ENCODE measurements at places on chromosomes 5 and 9.

DNA sequence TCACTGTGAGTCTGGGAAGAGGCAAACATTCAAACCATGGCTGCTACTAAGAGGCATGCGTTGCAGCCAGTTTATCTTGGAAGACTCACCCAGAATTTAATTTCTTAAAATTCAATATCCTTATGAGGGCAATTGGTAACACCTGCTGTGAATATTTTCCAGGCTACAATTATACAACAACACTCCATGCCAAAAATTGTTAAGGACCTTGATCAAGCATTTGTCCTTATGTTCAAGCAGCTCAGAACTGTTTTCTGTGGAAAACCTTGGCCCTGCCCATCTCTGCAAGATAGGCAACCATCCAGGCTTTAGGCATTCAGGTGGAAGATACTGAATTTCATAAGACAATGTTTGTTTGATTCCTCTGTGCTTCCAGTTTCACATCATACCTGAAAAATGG, 327.8 kb downstream of the FBXL7 start:
- DNase-seq = no peak

GRCh38 chr5:122902263-122902662, 56.9 kb downstream of the SNX24 start:
- no peak for DNase-seq

GRCh38 chr9:100112677-100113336, 13.8 kb downstream of the INVS start:
- DNase-seq = no peak

DNA sequence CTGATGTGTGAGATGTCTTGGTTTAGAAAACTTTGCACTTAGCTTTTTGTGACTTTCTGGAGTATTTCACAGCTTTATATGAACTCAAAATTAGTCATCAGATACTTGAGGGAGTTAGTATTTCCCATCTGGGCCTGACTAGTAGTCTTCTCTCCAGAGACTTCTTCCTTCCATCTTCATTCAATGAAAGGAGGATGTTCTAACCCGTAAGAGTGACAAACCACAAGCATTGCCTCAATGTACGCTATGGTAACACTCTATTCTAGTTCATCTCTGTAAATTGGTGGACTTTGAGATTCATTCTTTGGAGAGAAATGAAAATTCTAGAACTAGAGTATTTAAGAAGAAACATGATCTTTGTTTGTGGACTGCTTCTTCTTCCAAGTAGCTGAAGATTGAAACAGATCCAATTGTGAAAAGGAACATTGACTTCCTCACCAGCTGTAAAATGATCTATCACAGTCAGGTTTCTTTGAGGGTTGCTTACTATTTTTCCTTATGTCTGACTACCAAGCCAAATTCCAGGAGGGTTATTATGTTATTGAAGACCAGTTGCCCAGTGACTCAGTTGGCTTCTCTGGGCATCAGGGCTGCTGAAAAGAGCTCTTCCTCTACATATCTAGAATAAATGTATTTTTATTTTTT, 157.6 kb downstream of the SLC12A2 start:
- DNase-seq = no peak

GRCh38 chr9:25212361-25212760, 465.9 kb downstream of the TUSC1 start:
- DNase-seq = no peak

DNA sequence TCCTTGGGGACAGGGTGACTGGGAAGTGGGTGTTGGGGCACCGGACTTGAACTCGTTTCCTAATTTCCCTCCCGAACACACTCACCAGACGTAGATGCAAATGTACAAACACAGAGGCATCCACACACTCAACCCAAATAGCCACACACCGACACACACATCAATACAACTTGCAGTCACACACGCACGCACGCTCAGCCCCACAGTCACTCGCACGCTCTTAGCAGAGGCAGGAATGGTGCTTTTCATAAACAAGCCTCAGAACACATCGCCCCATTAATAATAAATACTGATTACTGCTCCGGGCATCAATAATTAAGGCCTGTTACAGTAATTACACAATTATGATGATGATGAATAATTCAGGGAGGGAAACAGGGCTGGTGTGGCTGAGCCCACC, 5.7 kb downstream of the BARHL1 start:
- DNase-seq = no peak

DNA sequence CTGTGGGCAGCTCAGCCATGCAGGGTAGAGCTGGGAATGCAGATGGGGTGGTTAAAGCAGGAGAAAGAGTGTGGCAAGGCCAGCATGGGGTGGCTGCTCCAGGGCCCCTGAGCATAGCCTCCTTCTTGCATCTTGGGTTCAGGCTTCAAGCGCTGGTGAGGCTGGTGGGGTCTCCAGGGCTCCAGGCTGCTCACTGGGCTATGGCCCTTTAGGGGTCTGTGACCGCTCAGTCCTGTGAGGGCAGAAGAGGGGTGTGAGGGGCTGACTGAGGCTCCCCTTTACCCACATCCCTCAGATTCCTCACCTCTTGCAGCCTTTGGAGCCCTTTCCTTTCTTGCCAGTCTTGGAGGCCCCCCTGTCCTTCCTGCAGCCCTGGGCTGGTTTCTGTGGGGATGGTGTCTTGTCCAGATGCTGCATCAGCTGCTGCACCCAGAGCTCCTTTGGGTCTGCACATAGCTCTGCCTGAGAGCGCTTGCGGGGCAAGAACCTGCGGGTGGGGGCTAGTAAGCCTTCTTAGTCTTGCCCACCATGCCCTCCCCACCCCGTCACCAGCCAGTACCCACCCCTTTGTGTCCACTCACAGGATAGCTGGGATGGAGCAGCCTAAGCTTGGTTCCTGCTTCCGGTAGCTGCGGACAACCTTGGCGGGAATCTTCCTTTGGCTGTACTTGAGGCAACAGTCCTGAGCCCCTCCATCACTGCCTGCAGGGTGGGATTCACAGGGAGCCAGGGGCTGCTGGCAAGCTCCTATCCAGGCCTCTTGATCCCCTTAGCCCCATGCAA, 549 bp downstream of the CCL21 start:
- no peak for DNase-seq

DNA sequence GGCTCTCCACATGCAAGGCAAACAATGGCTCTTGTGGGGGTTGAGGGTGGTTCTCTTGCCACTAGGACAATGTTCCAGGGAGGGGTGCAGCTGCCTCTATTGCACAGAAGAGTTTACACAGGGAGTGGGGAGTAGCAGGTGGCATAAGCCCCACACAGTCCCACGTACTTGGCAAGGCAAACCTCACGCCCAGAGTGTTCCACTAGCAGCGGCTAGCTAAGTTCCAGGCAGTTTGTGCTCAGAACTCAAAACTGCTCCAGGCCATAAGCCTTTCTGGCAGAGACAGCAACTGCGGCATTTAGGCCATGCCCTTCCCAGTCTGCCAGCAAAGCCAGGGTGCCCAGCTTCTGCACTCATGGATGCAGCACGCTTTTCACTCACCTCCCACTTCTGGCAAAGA, 29.0 kb upstream of the BTNL3 start:
- no peak for DNase-seq
